ENCODE measurements at places on chromosomes 6 and 20. TPM values are rescaled to one million over a fixed set of nuclear protein-coding genes. Genes with fewer than 3 reads are reported as not detected.

GRCh38 chr6:56897789-56898529 is 56.9 kb upstream of the BEND6 start:
- DNase-seq, result no peak

- no peak for DNase-seq
Measured at GRCh38 chr6:130041594-130041993, 23.2 kb downstream of the L3MBTL3 start.

GTF3C6 gene
- 170 TPM for total RNA-seq

MAP3K4 gene
- 49.7 TPM for total RNA-seq

FNDC11 gene
- not detected for total RNA-seq

GDAP1L1 gene
- not detected for total RNA-seq
